GF-D8 (cell line): ENCODE measurements at places on chromosomes 7 and 10.

- DNase-seq = no peak
Observed at GRCh38 chr7:156026076-156026600, 213.9 kb upstream of the SHH start.

GRCh38 chr7:95262875-95263274 is 61.5 kb downstream of the PON1 start:
- DNase-seq = no peak

- DNase-seq = no peak
Observed at GRCh38 chr7:117071551-117071950, 118.2 kb downstream of the ST7 start.

DNA sequence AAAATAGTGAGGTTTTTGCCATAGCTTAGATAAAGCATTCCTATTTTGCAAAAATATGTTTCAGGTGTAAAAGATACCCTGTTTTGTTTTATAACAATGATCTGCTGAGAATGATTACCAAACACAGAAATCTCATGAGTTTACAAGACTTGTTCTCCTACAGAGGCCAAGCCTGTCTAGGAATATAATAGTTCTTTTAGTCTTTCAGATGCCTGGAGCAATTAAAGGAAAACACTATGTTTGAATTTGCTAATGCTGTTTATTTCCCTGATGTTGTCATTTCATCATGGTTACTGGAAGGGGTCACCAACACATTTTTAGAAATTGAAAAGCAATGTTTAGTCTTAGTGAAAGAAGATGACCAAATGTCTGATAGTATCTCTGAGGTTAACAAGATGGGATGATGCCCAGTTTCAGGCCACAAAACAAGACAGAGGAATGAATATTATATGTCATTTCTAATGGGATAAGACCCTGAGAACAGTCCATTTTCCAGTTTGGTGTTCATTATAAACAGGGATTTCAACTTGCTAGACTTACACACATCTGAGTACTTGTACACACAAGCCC is 559.9 kb downstream of the INHBA start:
- no peak for DNase-seq

GRCh38 chr7:106640368-106641141 is 20.4 kb downstream of the CCDC71L start:
- no peak for DNase-seq

DNA sequence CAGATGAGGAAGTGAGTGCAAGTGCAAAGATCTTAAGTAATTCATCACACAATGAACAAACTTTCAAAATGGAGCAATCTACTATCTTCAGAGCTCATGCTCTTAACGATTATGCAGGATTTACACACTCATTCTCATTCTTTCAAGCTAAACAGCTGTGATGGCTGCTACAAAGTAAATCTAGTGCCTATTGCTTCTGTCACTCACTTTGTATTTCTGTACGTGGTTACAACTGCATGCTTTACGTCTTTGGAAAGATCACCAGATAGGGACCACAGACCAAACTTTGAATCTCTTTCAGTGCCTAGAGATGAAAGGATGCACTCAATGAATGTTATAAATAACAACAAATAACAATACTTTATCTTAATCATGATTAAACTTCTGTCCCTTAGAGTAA is 194.6 kb downstream of the MAGI2 start:
- DNase-seq = no peak

DNA sequence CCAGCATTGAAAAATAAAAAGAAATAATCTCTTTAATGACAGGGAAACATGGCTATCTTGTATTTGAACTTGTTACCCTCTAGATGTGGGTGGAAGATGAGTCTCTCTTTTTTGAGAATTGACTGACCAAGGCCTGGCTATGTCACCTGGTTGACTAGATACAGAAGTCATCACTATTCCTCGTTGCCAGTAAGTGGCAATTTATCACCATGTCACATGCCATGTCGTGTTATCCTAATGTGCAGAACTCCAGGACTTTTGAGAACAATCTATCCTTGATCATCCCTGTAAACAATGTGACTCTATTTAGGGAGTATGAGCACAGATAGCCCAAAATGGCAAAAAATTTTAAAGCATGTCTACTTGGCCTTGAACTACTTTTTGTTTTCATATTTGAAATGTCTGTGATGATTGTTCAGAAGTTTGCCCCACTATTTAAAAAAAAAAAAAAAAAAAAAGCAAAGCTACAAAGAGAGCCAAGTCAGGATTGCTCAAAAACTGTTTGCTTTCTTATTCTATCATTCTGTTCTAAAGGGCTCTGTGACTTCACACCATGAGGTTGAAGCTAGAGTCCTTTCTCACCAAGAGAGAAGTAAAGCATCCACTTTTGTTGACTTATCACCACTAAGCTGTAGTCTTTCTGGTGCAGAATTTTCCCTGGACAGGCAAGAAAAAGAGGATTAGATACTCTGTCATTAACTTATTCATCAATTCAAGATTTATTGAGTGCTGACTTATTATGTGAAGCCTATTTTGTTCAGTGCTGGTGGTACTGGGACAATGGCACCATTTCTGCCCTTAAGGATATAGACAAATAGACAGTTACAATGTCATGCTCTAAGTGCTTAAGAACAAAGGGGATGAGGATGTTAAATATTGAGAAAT is 10.4 kb upstream of the WIPF3 start:
- DNase-seq = no peak

GRCh38 chr7:19099924-19100323 is 17.5 kb downstream of the TWIST1 start:
- DNase-seq = no peak
